Hair follicular keratinocyte (primary cell): ENCODE measurements at places on chromosomes 7 and 10. TPM values are rescaled to one million over a fixed set of nuclear protein-coding genes. Genes with fewer than 3 reads are reported as not detected.

The NFKB2 gene
- total RNA-seq: 53.7 and 71.6 TPM in 2 replicates

The TDRD1 gene
- 0.31 and 0.76 TPM in 2 replicates for total RNA-seq

The ZNF488 gene
- 0.39 and 1.3 TPM in 2 replicates for total RNA-seq

The C1GALT1 gene
- 27.6 and 63.6 TPM in 2 replicates for total RNA-seq

The NUTM2A gene
- total RNA-seq: 0.86 and 1.0 TPM in 2 replicates

The ZRANB1 gene
- 7.3 and 10.1 TPM in 2 replicates for total RNA-seq

The UPF2 gene
- total RNA-seq: 8.9 and 11.1 TPM in 2 replicates

The ANKRD7 gene
- total RNA-seq: 0.61 and 1.4 TPM in 2 replicates

The EIF3B gene
- total RNA-seq: 121 and 183 TPM in 2 replicates

The TMEM196 gene
- not detected in 2 replicates for total RNA-seq

The EFCAB10 gene
- total RNA-seq: 0.38 and 2.0 TPM in 2 replicates

The MYL10 gene
- total RNA-seq: not detected in 2 replicates

The ZNF467 gene
- total RNA-seq: 0.68 and 0.94 TPM in 2 replicates

The NOS3 gene
- 1.8 and 3.7 TPM in 2 replicates for total RNA-seq

The PNLIP gene
- not detected in 2 replicates for total RNA-seq

The CTAGE8 gene
- total RNA-seq: 3.4 and 3.7 TPM in 2 replicates

The FAM237B gene
- total RNA-seq: not detected in 2 replicates

The GSAP gene
- total RNA-seq: 8.1 and 18.0 TPM in 2 replicates

The UPK3BL2 gene
- total RNA-seq: 2.3 and 2.7 TPM in 2 replicates

The PAX4 gene
- not detected in 2 replicates for total RNA-seq
